NCI-H446 treated with DMSO at 0.1 percent for 48 hours (cell line): ENCODE measurements at places on chromosomes 12 and 14.

GRCh38 chr14:51676549-51676948 is 24.8 kb downstream of the FRMD6 start:
- no peak for DNase-seq

- no peak for DNase-seq
Observed at GRCh38 chr12:11877869-11878780, 192.6 kb upstream of the BCL2L14 start.

GRCh38 chr14:74472601-74473000 is 20.5 kb downstream of the NPC2 start:
- DNase-seq, result no peak

GRCh38 chr14:104011824-104012517 is 69.6 kb upstream of the RD3L start:
- DNase-seq, result no peak

DNA sequence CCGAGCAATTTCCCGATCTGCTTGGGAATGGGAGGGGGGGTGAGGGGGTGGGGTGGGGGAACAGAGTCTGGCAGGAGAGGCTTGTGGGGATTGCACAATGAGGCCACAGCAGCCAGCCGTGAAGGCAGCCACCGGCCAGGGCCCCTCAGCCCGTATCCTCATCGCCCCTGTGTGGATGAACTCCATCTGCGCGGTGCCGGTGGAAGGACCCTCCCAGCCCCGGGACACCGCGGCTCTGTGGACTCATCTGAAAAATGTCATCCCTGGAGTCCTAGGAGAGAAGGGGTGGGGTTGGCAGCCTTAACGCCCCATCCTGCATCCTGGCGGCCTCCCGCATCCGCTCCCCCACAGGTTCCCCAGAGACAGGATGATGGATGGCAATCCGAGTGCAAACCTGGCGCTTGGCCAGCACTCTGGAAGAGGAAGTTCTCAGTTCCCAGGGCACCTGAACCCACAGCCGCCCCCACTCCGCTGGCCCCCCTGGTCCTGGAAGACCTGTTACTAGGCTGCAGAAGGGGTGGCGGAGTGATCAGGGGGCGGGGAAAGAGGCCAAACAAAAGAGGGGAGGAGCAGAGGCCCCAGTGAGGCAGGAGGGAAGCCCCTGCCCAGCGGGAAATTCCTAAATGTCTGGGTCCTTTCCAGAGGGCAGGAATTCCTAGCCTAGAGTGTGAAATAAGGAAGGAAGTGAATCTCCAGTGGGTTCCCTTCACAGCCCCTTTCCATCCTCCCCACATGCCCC is 1.2 kb upstream of the TNFAIP2 start:
- peak; percentile 13 for DNase-seq

- no peak for DNase-seq
Observed at GRCh38 chr12:83971781-83972180, 940.8 kb downstream of the SLC6A15 start.

DNA sequence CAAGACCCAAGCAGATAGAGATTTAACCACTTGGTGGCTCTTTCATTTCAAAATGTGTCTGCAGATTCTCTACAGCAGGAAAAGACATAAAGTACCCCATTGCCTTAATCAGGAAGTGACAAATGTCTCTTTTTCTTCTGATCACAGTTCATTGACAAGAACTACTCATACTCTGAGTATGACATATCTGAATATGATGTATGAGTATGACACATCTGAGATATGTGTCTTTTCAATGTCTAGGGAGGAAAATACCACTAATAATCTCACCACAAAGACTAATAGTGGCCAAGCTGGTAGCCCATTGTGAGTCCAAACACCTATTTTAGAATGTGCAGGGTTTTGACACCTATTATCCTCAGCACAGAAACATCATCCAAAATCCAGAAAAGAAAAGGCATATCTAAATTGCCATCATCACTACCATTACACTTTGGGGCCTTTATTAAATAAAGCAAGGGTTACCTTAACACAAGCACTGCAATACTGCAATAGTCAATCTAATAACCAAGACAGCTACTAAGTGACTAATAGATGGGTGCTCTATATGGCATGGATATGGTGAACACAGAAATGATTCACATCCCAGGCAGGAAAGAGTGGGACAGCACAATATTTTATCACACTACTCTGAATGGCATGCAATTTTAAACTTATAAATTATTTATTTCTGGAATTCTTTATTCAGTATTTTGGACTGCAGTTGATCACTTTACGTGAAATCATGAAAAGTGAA is 243.7 kb upstream of the FAR2 start:
- DNase-seq, result no peak

- DNase-seq, result no peak
Observed at GRCh38 chr14:20781803-20782202, 735 bp downstream of the RNASE6 start.

DNA sequence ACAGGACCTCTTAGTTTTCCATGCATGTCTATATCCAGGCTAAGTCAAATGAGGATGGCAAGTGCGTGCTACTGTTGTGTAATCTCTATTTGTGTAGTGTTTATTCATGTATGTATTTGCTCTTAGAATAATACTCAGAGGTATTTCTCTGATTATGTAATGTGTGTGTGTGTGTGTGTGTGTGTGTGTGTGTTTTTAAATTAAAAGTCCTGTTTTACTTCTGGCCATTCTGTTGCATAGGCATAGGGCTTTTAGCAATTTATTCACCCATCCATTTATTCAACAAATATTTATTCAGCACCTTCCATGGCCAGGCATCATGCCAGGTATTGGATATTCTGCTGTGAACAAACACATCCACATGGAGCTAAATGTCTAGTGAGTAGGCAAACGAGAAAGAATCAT is 63.5 kb downstream of the PELI2 start:
- no peak for DNase-seq

DNA sequence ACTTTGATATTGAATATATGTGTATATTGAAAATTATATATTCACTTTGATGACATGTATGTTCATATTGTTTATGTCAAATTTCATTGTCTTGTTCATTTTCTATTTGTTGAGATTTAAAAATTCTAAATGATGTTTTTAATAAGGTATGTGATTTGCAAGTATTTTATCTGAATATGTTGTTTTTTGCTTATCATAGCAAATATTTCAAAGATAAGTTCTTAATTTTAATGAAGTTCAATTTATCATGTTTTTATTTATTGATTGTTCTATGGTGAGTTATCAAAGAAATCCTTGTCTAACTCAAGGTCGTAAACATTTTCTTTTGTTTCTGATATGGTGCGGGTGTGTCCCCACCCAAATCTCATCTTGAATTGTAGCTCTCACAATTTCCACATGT is 45.2 kb downstream of the OR9K2 start:
- DNase-seq, result no peak

- no peak for DNase-seq
Observed at GRCh38 chr14:103943673-103944072, 1.3 kb upstream of the RD3L start.

GRCh38 chr12:7068994-7069346 is 8.5 kb downstream of the C1S start:
- no peak for DNase-seq

DNA sequence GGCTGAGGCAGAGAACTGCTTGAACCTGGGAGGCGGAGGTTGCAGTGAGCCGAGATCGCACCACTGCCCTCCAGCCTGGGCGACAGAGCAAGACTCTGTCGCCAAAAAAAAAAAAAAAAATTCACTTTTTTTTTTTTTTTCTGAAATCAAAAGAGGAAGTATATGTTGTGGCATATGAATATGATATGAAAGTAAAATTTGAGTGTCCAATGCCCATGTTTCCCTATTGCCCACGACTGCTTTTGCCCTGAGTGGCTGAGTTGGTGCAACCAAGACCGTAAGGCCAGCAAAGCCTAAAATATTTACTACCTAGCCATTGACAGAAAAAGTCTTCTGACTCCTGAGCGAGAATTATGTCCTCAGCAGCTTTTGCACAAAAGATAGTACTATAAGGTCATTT is 101.7 kb upstream of the PARP11 start:
- DNase-seq, result no peak

GRCh38 chr12:71430756-71431155 is 8.8 kb upstream of the LGR5 start:
- DNase-seq, result no peak

- DNase-seq, result no peak
Observed at GRCh38 chr14:67994531-67994930, 175.0 kb downstream of the RAD51B start.
